ENCODE measurements at places on chromosomes 12 and 14. TPM values are rescaled to one million over a fixed set of nuclear protein-coding genes. Genes with fewer than 3 reads are reported as not detected.

GRCh38 chr14:95703805-95704204, 10.1 kb downstream of the TCL1A start:
- DNase-seq = no peak

Gene IL25
- total RNA-seq = not detected

Gene KRT2
- total RNA-seq = not detected

Gene PRKCH
- not detected for total RNA-seq

DNA sequence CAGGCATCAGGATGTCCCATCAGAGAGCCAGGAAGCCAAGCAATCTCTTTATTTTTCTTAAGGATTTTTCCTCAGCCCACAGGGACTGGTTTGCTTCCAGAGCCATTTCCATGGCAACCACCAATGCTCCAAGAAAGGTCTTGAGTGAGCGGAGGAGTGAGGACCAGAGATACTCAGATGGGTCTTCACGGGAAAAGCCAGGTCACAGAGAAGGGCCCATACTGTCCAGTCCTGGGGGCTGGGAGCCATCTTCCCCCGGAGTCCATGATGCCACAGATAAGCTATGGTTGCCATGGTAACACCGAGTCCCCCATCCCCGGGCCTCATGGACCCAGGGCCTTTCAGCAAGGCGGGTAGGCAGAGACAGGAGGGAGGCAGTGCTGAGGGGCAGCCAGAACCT, 28.6 kb downstream of the CMKLR1 start:
- peak; percentile 59 for DNase-seq

Gene RBMS2
- total RNA-seq = 3.8 TPM

DNA sequence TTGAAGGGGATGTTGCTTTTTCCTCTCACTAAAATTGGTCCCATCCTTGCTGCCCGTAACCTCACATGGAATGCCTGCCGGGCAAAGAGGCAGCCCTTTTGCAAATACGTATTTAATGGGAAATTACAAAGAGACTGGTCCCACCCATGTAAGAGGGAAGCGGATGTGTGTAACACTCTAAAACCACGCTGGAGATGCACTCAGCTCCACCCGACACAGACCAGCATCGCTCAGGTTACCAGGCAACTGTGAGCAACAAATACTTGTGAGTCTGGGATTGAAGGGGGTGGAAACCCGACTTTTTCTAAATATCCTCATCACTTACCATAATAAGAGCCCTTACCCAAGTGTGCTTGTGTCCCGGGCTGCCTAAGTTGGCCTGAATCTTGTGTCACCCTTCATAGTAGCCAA, 47.7 kb downstream of the ELK3 start:
- peak; percentile 67 for DNase-seq

GRCh38 chr14:91138511-91139359, 24.9 kb downstream of the DGLUCY start:
- no peak for DNase-seq

Gene SLC25A3
- total RNA-seq = 1,003 TPM

- peak; percentile 3 for DNase-seq
Measured at GRCh38 chr12:29505122-29505521, 7.6 kb upstream of the OVCH1 start.

GRCh38 chr12:32450768-32451167, 51.4 kb downstream of the FGD4 start:
- no peak for DNase-seq

GRCh38 chr12:25997201-25997963, 38.9 kb downstream of the RASSF8 start:
- DNase-seq = no peak

GRCh38 chr14:89616852-89617341, 199.9 kb upstream of the FOXN3 start:
- peak; percentile 63 for DNase-seq

All from G401 (cell line).